ENCODE measurements at places on chromosomes 7 and 10.
A peak's percentile ranks its signal among the peaks of the same experiment; 100 is the strongest.

DNA sequence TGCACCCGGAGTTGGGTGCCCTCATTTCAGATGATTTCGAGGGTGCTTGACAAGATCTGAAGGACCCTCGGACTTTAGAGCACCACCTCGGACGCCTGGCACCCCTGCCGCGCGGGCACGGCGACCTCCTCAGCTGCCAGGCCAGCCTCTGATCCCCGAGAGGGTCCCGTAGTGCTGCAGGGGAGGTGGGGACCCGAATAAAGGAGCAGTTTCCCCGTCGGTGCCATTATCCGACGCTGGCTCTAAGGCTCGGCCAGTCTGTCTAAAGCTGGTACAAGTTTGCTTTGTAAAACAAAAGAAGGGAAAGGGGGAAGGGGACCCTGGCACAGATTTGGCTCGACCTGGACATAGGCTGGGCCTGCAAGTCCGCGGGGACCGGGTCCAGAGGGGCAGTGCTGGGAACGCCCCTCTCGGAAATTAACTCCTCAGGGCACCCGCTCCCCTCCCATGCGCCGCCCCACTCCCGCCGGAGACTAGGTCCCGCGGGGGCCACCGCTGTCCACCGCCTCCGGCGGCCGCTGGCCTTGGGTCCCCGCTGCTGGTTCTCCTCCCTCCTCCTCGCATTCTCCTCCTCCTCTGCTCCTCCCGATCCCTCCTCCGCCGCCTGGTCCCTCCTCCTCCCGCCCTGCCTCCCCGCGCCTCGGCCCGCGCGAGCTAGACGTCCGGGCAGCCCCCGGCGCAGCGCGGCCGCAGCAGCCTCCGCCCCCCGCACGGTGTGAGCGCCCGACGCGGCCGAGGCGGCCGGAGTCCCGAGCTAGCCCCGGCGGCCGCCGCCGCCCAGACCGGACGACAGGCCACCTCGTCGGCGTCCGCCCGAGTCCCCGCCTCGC lies at the start of gene EGFR:
Gene EGFR, plus strand, starts transcription at position 657 of the 830 bp plus-strand sequence. CDS start 261 bp downstream, outside the sequence.
- DNase-seq: peak; percentile 85

- peak; percentile 70 for DNase-seq
Observed at GRCh38 chr7:100509231-100509630, 25.5 kb downstream of the NYAP1 start.

DNA sequence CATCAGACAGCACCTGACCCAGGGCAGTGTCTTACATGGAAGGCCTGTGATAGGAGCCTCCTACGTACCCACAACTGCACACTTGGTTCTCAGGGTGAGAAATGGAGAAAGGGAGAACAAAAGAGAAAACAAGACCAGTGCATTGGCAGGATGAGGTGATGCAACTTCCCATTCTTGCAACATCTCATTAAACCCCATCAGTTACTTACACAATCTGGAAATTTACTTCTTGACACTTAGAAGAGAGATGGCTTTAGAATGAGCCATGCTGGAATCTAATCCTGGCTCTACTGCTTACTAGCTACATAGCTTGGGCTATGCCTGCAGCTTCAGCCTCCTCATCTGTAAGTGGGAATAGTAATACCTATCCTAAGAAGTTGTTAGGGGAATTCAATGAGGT lies 391.7 kb downstream of the KCNMA1 start:
- DNase-seq: no peak

DNA sequence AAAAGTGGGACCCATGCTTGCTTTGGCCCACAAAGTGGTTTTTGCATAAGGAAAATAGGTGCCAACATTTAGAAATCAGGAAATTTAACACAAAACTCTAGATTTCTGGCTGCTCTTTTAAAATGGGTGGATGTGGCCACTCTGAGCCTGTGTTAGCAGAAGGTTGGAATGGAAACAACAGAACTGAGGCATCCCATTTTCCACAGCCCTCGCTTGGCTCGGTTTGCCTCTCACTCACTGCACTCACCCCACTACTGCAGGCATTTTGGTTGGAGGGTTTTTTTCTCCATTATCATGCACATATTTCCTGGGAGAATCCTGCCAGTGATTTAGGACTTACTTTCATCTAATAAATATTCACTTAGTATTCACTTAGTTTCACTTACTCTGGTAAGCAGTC lies 178.9 kb downstream of the BICC1 start:
- DNase-seq: no peak

GRCh38 chr7:113321201-113321600 lies 202.8 kb upstream of the SMIM30 start:
- DNase-seq: no peak

GRCh38 chr7:66627151-66627681 lies 1.5 kb upstream of the KCTD7 start:
- no peak for DNase-seq

- DNase-seq: no peak
Observed at GRCh38 chr7:816751-817671, 15.3 kb upstream of the SUN1 start.

- DNase-seq: no peak
Observed at GRCh38 chr10:61635932-61636331, 26.8 kb upstream of the CABCOCO1 start.

- DNase-seq: no peak
Observed at GRCh38 chr7:128833148-128833945, 3.1 kb downstream of the FLNC start.

DNA sequence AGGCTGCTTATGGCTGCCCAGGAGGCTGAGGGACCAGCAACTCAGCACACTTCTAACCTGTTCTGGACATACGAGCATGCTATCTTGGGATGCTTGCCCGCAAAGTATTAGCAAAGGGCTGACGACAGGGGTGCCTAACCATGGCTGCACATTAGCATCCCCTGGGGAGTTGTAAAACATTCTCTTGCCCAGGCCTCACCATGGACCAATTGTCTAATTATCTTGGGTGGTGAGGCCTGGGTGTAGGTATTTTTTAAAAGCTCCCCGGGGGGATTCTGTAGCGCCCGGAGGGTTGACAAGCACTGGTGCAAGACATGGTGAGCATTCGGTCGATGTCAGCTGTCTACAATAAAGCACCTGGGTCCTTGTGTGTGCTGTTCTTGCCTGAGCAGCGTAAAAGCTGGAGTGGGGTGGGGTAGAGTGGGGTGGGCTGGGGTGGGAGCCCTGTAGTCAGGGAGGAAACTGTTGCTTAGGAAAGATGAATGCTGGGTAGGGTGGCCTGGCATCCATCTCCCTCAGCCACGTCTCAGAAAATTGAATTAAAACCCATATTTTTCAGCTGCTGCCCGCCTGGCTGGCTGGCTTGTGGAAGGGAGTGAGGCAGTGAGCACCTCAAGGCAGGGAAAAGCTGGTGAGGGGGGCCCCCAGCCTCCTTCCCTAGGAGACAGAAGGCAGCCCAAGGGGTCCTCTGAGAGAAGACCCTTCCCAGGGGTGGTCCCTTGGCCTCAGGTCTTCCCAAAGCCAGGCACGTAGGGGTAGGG lies 2.9 kb upstream of the ADCYAP1R1 start:
- no peak for DNase-seq

GRCh38 chr7:40945788-40946187 lies 757.1 kb downstream of the INHBA start:
- no peak for DNase-seq

Data from H4 (cell line).